Left hindlimb (tissue), 1 donor: ENCODE measurements at places on chromosomes 6 and 20.

DNA sequence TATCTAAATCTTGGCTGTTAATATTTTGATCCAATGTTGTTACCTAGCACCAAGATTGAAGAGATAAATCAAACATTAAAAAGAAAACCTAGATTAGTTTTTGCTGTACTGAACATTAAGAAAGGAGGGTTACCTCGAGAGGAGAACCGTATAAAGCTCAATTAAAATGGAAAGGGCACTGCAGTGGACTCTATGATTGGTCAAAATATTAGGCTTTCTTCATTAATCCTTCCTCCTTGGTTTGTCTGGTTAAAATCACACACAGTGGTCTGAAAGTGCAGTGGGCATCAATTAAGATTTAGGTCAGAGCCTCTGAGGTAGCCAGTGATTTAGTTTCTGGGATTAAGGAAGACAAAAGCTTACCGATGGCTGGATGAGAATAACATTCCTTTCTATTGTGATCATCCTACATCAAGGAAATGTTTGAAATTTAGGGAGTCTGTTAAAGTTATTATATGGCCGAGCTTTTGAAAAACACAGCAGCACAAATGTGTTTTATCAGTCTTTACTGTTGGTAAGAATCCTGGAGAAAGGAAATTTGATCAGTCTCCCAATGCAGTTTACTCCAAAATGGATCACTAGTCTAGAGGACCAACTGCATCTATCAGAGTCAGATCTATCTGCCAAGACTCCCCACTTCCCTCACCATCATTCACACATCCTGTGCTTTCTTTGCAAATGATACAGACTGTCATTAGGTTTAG is 134.6 kb upstream of the NEDD9 start:
- DNase-seq: no peak

- no peak for DNase-seq
These were observed 13.8 kb downstream of the TOMM34 start for GRCh38 chr20:44946271-44946852.

GRCh38 chr20:39216195-39216594 is 254.1 kb downstream of the DHX35 start:
- no peak for DNase-seq

DNA sequence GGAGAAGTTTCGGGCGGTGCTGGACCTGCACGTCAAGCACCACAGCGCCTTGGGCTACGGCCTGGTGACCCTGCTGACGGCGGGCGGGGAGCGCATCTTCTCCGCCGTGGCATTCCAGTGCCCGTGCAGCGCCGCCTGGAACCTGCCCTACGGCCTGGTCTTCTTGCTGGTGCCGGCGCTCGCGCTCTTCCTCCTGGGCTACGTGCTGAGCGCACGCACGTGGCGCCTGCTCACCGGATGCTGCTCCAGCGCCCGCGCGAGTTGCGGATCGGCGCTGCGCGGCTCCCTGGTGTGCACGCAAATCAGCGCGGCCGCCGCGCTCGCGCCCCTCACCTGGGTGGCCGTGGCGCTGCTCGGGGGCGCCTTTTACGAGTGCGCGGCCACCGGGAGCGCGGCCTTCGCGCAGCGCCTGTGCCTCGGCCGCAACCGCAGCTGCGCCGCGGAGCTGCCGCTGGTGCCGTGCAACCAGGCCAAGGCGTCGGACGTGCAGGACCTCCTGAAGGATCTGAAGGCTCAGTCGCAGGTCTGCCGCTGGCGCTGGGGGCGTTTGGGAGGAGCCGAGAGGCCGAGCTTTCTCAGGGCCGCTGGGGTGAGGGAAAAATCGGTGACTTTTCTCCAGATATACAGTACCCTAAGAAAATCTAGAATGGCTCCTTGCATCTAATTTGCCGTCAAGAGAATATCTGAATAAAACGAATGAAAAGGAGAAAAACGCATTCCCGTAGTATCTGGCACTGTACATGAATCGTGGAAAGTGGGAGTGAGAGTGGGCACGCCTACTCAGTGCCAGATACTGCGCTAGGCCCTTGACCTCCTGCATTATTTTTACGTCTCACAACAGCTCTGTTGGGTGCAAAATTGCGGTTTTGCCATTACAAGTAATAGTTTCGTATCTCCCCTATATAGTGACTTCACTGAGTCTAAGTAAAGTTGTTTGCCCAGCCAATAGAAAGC is 1.0 kb downstream of the CALHM6 start:
- DNase-seq: peak; percentile 74

DNA sequence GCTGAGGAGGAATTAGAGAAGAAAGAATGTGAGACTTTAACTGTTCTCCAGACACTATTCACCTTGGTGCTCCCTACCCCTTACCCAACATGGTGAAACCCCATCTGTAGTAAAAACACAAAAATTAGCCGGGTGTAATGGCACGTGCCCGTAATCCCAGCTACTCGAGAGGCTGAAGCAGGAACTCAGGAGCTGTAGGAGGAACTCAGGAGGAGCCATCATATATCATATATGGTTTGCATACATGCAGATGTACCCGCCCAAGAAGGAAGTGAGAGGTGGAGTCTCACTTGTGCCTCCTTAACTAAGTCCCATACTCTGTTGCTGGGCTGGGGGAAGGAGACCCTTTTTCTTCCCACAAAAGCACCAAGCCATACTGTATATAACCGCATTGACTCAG is 35.5 kb upstream of the ME1 start:
- no peak for DNase-seq
